ENCODE measurements at places on chromosomes 3 and 15.
A peak's percentile ranks its signal among the peaks of the same experiment; 100 is the strongest.

- no peak for DNase-seq
Observed at GRCh38 chr3:100882571-100882984, 110.6 kb downstream of the ABI3BP start.

DNA sequence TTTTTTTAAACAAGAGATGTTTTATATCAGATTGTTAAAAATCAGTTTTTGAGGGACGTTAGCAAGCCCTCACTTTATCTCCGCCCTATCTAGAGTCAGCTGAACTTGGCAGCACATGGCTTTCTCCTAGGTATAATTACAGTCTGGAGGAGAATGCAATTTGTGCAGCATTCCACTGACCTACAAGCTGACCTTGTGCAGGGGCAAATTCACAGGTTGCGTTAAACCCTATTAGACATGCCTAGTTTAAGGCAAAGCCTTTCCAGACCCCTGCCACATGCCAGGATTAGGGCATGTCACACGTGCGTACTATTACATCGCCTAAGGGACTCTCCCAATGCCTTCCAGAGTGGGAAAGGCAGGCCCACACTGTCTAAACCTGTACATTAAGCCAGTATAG is 224.0 kb downstream of the GREM1 start:
- no peak for DNase-seq

DNA sequence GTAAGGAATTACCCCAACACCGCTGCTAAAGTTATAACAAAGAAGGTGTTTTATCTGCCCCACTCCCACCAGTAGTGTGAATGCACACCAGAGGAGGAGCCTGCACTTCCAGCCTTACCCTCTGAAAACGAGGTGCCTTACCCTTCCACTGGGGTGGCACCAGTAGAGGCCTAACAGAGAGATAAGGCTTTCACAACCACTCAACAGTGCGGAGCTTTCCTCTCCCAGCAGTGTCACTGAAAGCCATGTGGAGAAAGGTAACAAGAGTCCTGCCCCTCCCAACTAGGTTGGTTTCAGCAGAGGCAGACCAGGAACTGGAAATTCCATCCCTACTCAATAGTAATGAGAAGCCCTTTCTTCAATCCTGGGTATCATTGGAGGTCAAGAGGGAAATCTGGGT is 539.2 kb downstream of the VGLL3 start:
- no peak for DNase-seq

- no peak for DNase-seq
Observed at GRCh38 chr3:166307756-166308350, 470.6 kb upstream of the BCHE start.

DNA sequence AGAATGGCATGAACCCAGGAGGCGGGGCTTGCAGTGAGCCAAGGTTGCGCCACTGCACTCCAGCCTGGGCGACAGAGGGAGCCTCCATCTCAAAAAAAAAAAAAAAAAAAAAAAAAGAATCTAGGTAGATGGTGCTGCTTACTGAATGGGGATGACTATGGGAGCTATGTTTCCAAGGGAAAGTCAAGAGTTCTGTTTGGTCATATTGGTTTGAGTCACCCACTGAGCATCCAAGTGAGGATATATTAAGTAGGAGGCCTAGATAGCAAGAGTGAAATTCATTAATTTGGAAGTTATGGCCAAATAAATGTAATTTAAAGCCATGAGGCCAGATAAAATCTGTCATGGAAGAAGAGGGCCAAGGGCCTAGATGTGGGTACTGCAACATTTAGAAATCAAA is 9.0 kb upstream of the UACA start:
- DNase-seq, result no peak

DNA sequence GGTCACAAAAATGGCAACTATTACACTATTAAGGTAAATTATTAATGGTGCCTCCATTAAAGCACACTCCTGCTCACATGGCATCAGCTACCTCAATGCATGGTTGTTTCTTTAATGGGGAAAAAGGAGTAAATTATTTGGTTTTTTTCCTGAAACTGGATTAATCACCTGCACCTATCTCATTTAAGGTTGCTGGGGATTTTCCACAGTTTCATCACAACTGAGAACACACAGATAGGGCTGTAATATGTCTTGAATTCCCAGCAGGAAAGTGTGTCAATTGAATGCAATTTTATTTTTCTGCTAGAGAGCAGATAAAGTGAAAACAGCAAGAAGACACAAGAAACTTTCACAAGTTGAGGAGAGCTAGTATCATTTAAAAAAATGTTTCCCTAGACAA is 36.4 kb downstream of the RFTN1 start:
- DNase-seq, result no peak

DNA sequence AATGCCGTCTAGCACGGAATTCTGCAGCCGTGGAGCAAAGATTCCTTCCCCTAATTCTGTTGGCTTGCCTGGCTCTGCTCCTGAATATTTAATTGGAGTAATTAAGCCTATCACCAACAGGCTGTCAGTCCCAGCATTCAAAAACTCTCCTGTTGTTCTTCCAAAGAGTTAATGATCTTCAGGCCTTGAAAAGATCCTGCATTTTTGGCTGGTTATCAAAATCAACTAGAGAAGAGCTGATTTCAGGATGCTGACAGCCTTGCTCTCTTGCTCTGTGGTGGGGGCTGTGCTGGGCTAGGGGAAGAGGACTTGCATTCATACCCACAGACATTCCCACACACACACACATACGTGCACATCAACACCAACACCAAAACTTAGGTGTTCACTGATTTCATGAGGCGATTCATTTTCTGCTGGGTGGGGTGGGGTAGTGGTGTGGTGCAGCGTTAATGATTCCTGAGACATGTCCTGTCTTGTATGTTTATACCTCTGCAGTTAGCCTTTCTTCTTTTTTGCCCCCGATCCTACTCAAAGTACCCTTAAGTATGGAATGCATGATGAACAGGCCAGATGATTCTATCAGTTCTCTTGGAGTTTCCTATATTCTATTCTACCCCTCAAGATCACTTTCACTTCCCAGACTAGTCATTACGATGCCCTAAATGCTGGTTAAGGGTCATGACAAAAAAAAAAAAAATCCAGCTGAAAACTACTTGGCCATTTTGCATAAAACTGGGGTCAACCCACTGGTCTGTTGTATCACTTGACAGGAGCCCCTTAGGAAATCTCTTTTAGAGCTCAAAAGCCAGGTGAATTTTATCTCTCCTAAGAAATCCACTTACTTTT is 42.3 kb downstream of the CPN2 start:
- no peak for DNase-seq

DNA sequence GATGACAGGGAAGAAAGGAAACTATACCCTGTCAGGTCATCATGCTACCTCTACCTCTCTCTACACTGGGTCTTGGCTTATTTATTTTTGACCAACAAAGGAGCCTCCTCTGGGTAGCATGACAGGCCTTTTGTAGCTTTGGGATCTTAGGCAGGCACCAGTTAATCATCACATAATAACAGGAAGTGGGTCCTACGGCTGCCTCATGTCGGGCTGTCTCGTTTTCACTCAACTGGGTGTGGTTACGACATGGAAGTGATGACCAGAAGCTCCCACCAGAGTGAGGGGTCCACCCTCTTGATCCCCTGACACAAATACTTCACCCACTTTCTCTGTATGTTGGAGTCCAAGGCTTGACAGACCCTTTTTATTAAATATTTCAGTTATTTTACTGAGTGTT is 105.3 kb downstream of the CD47 start:
- DNase-seq, result no peak

DNA sequence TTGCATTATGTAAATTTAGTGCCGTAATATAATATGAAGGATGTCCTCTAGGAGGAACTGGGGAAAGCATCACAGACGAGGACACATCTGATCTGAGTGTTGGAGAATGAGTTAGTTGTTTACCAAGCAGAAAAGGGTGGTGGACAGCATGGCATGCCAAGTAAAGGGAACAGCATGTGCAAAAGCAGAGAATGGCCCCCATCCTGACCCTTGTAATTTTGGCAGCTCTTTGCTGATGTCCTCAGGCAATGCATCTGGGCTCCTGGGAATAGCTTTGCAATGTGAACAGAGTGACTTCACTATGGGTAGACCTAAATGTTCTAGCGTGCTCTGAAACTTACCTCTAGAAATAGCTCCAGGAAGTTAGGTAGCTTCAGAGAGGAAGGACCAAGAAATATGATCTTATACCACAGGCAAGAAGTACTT is 263.3 kb downstream of the LPP start:
- DNase-seq, result no peak

DNA sequence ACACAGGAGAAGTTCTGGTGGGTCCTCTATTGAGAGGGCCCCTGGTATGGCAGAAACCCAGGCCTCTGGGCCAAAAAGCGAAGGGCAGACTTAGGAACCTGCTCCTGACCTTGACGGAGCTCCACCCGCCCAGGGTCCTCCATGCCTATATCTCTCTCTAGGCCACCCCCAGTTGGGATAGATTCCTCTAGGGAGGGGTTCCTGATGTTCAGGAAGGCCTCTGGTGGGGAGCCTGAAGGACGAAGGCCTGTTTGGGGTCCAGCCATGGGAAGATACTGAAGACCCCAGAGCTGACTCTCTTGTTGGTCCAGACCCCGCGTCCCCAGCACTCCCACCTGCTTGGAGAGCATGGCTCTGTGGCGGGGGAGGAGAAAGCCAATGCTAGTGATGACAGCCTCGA is 104.2 kb downstream of the CORO2B start:
- DNase-seq, result no peak

- DNase-seq, result no peak
Observed at GRCh38 chr3:150640256-150640655, 37.1 kb downstream of the SELENOT start.

DNA sequence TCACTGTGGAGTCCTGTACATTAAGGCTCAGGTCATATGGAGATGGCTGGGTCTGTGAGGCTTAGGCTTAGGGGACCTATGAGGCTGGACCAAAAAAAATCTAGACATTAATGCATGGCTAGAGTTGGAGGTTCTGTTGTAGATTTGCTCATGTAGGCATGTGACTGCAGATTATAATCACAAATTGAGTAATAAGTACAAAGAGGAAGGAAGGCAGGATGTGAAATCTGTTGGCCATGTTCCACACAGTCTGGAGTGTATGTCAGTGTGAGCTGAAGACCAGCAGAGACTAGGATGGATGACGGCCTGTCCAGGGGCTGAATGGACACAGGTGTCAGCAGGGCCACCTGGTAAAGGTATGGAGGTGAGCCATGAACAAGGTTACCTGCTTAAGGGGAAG is at the start of gene ST3GAL6:
TSS of gene ST3GAL6 (plus strand) at position 265 of the 400 bp plus-strand sequence. CDS start 5,101 bp downstream, outside the sequence.
- DNase-seq, result no peak

- DNase-seq, result no peak
Observed at GRCh38 chr3:188526057-188526456, 372.1 kb downstream of the LPP start.

- DNase-seq, result no peak
Observed at GRCh38 chr15:89899951-89900567, 6.3 kb upstream of the AP3S2 start.

GRCh38 chr3:172062761-172063160 is 23.4 kb downstream of the FNDC3B start:
- no peak for DNase-seq

DNA sequence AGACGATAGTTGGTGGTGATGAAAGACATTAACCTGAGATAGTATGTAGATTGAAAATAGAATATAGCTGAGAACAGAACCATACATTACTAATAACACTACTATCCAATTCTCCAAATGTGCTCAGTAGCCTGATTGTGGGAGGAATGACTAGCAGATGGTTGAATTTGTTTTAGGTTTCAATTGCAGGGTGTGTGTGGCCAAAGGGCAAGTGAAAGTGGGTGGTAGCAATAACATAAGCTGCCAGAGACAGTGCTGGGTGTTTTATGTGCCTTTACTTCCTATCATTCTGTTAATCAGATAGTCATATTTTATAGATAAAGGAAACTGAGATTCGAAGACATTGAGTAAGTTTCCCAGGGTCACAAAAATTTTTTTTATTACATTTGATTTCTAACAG is 249.5 kb upstream of the ARL6 start:
- DNase-seq, result no peak

DNA sequence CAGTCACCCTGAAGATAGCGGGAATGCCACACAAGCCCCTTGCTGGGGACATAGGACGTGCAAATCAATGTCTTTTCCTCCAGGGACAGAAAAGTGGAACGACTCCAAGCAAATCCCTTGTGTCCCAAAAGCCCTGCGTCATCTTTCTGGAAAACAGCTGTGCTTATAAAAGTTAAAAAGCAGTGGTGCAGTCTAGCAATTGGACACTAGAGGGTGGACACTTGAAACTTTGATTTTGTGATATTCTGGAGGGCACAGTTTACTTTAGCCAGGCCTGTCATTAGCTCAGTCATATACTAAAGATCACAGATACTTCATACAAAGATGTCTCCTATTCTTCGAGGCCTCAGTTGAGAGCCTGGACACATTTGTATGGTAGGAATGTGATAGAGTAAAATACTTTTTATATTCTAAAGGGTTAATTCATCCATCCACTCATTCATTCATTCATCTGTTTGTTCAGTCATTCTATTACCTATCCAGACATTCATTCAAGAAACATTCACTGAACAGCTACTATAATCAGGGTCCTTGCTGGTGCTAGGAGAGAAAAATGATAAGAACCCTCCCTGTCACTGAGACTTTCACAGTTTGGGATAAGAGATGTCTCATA is 63.8 kb upstream of the ANKRD34C start:
- peak; percentile 20 for DNase-seq

- no peak for DNase-seq
Observed at GRCh38 chr3:123640740-123641462, 56.0 kb upstream of the HACD2 start.

GRCh38 chr15:83559310-83559966 is 94.5 kb upstream of the ADAMTSL3 start:
- DNase-seq, result peak; percentile 46

DNA sequence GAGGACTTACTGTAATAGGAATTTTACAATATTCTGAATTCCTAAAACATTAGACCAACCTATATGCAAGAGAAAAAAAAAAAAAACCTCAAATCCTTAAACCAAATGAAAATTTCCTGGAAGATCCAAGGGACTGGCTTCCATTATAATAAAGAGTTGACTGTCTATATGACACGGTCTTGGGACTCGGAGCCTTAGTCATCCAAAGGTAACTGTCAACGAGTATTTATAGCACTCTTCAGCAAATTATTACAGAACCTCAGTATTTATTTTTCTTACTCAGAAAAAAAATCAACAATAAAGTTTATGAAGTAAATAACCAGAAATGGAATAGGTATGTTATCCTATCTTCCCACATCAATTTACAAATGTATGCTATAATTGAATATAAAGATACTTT is 66.0 kb downstream of the TTBK2 start:
- no peak for DNase-seq

GRCh38 chr15:56839099-56839498 is 79.3 kb upstream of the TCF12 start:
- DNase-seq, result no peak

- peak; percentile 96 for DNase-seq
Observed at GRCh38 chr3:158991146-158991705, 189.4 kb downstream of the MFSD1 start.

Data from NCI-H2171 treated with DMSO at 0.1 percent for 48 hours (cell line).